NCI-H345 (cell line): ENCODE measurements at places on chromosomes 1 and 21.

GRCh38 chr1:99737016-99737415 lies 29.4 kb downstream of the FRRS1 start:
- peak; percentile 9 for DNase-seq

GRCh38 chr1:65177457-65177856 lies 29.5 kb downstream of the AK4 start:
- no peak for DNase-seq

DNA sequence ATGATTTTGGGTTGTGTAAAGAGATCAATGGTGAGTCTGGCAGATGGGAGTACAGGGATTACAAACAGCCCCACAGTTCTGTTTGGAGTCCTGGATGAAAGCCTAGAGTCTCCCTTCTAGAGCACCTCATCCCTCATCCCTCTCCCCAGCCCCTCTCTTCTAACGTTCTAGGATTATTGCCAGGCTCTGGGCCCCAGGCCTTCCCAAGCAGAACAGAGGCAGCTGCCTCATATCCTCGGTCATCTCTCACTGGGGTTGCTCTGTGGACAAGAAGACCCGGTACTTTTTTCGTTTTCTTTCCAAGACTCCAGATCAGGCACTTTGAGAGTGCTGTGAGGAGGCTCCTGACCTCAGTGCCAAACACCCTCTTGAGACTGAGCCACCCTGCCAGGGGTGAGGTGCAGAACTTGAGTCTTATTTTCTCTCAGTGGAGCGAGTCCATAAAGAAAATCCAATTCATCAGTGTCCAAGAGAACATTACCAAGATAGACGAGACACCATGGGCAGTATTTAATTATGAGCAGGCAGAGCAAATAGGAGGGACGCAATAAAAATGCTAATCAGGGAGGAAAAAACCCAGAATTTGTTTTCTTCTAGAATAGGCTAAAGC lies 17.1 kb upstream of the KCND3 start:
- DNase-seq = no peak

DNA sequence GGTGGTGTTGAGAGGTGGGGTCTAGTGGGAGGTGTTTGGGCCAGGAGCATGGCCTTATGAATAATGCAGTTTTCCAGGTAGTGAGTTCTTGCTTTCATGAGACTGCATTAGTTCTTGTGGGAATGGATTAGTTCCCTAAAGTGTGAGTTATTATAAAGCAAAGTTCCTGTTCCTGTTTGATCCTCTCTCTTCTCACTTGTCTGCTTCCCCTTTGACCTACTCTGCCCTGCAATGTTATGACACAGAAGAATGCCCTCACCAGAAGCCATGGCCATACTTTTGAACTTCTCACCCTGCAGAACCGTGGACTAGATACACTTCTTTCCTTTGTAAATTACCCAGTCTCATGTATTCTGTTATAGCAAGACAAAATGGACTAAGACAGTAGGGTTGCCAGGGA lies 53.6 kb downstream of the MAP3K7CL start:
- DNase-seq = no peak

DNA sequence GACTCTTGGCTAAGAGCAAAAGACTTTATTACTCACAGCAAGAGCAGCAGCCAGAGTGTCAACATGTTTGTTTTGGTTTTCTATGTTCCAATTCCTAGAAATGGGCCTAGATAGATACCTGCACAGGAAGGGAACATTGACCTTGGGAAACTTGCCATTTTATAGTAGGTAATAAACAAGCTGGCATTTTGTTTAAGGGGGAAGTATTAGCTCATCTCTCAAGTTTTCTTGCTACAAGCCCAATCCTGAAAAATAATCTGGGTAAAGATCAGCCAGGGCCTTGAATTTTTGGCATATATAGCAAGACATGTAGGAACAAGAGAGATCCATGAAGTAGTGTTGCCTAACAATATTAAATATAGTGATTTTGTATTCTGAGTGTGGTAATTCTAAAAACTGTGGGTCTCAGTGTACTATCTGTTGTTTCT lies 51.4 kb upstream of the RGL1 start:
- DNase-seq = no peak

DNA sequence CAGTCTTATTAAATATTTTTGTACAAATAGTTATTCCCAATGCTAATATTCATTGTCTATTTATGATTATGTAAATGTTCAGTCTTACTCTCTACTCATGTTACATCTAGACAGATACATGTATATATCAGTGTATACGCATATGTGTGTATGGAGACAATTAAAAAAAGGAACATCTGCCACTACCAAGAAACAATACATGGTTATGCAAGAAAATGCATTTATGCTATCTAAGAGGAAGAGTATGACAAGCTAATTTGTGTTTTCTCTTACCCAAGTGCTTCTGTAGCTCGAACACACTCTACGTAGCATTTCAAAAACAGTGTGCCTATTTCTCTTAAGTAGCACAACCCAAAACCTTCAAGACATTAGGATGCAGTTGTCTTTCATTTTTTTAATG lies 6.1 kb upstream of the RLF start:
- DNase-seq = no peak

- no peak for DNase-seq
Observed at GRCh38 chr1:198754670-198755069, 115.8 kb downstream of the PTPRC start.

- DNase-seq = no peak
Observed at GRCh38 chr1:243727503-243728203, 122.4 kb downstream of the AKT3 start.

GRCh38 chr1:245797592-245798348 lies 643.0 kb downstream of the KIF26B start:
- no peak for DNase-seq

GRCh38 chr1:154866257-154867063 lies 3.6 kb downstream of the KCNN3 start:
- no peak for DNase-seq

DNA sequence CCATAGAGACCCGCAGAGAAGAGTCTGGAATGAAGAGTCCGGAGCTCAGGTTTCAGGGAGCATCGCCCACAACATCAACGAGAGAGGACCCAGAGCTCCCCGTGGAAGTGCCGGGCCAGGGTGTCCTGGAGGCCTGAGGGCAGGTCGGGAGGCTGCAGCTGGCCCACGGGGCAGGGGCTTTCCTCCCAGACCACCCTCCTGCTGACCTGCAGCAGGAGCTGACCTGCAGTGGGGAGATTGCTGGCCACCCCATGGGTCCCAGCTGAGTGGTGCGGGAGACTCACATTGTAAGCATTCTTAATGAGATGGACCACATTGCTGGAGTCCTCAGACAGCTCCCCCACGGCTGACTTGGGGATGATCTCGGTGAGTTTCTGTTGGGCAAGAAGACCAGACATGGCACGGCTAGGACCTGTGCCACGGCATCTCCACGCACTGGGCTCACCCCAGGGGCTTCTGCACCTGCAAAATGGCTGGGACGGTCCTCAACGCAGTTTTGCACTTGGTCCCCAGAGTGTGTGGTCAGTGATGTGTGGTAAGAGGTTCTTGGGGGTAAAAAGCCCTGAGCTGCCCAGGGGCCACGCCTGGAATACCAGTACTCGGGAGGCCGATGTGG lies 21.3 kb upstream of the PTTG1IP start:
- no peak for DNase-seq

GRCh38 chr1:7554385-7555235 lies 216.5 kb upstream of the VAMP3 start:
- DNase-seq = no peak

DNA sequence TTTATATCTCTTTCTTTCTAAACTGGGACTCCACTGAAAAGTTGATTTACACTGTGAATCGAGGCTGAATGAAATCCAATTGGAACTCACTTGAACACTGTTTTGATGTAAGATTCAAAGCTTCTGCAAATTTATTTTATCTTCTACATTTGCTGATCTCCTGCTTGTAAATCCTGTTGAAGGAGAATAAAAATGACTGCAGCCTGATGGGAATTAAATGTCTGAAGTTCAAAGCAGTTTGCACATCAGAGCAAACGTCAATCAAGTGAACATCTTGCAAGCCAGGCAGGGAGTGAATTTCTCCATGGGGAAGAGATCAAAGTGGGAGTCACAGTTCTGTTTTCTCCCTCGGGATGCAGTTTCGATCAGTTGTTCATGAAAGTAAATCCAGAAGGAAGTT lies 127.2 kb downstream of the CACHD1 start:
- DNase-seq = no peak

DNA sequence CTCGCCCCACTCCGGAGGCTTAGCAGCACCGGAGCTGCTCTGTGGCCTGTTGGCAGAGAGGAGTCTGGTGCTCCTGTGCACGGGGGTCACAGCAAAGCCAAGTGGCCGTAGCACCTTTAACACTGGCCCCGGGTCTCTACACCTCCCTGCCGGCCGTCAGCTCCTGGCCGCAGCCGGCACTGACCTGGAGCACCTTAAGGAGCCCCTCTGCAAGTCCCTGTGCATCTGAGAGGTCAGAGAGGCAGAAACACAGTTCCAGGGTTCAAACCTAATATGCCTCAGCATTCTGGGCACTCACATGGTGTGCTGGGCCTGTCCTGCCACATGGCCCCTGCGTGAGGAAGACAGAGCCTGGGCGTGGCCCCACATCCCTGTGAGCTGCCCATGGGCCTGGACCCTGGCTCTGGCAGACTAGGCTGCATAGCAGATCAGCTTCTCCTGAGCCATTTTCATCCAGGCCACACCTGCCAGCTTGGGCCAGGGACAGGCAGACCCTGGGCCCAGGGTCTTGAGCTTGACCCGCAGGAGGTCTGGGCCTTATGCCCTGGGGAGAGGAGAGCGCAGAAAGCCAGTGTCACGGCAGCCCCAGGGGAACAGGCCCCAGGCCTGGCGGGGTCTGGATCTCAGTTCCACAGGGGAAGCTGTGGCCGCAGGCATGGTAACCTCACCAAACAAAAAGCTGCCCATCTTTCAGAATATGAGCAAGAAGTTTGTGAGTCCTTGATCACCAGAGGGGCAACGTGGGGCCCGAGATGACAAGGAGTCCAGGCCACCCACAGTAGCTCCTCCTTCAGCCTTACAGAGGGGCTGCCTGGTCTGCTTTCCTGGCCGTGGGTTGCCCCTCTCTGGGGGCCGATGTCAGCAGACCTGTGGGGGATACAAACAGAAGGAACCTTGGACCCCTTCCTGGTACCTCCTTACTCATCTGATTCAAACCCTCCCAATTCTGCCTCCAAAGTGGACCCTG lies 146.0 kb upstream of the COL6A1 start:
- DNase-seq = no peak

- no peak for DNase-seq
Observed at GRCh38 chr1:236030534-236030933, 34.4 kb downstream of the NID1 start.

DNA sequence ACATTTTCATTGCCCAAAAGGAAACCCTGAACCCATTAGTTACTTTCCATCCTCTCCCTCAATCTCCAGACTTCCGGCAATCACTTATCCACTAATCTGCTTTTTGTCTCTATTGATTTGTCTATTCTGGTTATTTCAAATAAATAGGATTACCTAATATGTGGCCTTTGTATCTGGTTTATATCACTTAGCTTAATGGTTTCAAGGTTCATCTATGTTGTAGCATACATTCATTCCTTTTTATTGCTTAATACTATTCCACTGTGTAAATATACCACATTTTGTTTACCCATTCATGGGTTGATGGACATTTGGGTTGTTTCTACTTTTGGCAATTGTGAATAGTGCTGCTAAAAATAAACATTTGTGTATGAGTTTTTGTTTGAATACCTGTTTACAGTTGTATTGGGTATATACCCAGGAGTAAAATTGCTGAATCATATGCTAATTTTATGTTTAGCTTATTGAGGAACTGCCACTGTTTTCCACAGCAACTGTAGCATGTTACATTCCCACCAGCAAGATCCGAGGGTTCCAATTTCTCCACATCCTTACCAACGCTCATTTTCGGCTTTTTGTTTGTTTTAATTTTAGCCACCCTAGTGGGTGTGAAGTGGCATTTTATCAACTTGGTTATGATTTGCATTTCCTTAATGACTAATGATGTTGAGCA lies 2.5 kb upstream of the SLC25A44 start:
- DNase-seq = no peak
